ENCODE measurements at places on chromosomes 4 and X. TPM values are rescaled to one million over a fixed set of nuclear protein-coding genes. Genes with fewer than 3 reads are reported as not detected.

- peaks cover 2% of the 10 kb centered on the region for H3K4me1 ChIP-seq
- H3K27me3 ChIP-seq: peaks cover 4% of the 10 kb centered on the region
- H3K36me3 ChIP-seq: no peaks in the 10 kb centered on the region
- peak overlapping the region; percentile 99 for H3K4me3 ChIP-seq
- no peak for DNase-seq
Measured at GRCh38 chr4:53376900-53377299, 541 bp upstream of the FIP1L1 start.

DNA sequence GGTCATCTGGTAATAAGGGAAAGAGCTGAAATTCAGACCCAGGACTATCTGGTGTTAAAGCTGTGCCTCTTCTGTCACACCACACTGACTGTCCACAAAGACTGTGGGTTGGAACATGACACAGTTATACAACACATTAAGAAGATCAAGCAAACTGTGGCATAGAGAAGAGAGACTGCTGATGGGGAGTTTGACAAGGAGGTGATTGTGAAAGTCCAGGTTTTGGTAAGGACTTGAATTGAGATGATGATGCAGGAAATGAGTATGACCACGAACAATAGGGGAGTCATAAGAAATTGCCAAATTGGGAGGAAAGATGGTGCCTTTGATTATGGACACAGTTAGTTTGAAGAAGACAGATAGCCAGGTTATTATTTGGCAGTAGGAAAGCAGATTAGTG lies 163.4 kb downstream of the PDGFRA start:
- peaks cover 10% of the 10 kb centered on the region for H3K4me1 ChIP-seq
- H3K4me3 ChIP-seq: no peak overlapping the region
- H3K27ac ChIP-seq: no peak overlapping the region

DNA sequence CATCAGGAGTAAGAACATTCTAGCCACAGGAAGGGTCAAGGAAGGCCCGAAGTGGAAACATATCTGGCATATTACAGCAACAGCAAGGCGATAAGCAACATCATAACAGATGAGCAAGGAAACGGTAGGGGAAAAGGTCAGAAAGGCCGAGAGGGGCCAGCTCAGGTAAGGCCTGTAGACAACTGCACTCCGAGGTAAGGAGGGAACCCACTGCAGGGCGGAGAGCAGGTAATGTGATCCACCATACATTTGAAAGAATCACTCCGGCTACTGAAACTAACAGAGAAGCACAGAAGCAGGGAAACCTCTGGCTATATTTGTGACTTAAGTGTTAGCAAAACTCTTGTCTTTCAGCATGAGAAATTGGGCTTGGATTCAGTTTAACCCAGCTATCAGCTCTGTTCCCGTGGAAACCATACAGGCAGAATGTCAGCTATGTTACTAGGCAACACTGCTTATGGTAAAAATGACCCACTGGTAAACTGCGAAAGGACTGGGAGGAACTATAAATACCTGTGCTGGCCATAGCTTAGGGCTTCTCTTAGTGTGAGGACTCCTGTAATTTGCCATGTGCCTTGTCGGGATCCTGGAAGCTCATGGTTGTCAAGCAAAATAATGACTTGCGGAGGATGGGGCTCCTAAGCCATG lies 31.0 kb downstream of the FRYL start:
- peaks cover 44% of the 10 kb centered on the region for H3K4me1 ChIP-seq
- peaks cover 12% of the 10 kb centered on the region for H3K36me3 ChIP-seq
- no peak for DNase-seq
- H3K27ac ChIP-seq: no peak overlapping the region

The ARMCX1 gene
- total RNA-seq: 50.5 TPM

Measured in glutamatergic neuron (in vitro differentiated cells).